ENCODE measurements at places on chromosomes 13 and 19.
A peak's percentile ranks its signal among the peaks of the same experiment; 100 is the strongest.

DNA sequence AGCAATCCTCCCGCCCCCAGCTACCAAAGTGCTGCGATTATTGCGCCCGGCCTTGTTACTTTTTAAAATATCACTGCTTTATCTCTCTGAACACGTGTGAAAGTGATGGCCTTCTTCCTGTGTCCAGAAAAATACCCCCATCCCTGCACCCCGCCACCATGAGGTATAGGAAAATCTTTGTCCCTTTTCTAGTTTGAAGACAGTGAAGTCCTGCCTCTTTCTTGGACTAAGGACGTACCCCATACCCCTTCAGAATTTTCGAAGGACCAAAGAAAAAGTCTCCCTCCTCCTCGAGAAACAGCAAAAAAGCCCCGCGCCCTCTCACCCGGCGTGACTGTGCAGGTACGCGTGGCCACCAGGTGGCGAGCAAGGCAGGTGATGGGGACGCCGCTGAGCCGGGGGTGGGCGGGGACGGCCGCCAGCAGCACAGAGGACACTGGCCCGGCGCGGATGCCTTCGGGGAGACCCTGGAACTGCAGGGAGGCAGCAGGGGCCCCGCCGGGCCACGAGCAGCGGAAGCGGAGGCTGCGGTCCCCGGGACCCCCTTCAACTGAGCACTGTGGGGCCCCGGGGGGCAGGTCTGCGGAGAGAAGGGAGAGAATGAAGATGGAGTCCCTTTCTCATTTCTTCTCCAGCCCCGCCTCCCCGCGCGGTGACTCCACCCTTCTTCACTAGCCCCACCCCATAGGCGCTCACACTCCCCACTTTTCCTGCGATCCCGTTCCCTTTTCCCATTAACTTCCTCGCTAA, 3.2 kb downstream of the VSIG10L start:
- peak; percentile 54 for DNase-seq

- no peak for DNase-seq
Observed at GRCh38 chr13:29830000-29830399, 20.4 kb downstream of the UBL3 start.

- no peak for DNase-seq
Observed at GRCh38 chr19:30122431-30122830, 180.4 kb downstream of the URI1 start.

DNA sequence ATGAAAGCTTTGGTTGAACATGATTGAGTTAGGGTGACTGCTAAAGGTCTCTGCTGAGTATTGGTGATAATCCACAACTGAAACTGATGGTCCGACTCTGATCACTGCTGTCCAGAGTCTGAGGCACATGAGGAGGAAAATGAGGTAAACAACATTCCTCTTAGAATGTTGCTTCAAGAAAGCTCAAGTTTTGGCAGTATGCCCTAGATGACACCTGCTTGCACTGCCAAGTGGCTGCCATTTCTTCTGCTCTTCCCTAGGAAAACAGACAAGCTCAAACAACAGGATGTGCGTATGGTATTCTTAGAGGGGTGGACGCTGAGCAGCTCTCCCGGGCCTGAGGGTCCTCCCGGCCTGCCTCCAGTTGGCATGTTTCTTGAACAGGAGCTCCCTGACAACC, 15.2 kb upstream of the MTIF3 start:
- no peak for DNase-seq

DNA sequence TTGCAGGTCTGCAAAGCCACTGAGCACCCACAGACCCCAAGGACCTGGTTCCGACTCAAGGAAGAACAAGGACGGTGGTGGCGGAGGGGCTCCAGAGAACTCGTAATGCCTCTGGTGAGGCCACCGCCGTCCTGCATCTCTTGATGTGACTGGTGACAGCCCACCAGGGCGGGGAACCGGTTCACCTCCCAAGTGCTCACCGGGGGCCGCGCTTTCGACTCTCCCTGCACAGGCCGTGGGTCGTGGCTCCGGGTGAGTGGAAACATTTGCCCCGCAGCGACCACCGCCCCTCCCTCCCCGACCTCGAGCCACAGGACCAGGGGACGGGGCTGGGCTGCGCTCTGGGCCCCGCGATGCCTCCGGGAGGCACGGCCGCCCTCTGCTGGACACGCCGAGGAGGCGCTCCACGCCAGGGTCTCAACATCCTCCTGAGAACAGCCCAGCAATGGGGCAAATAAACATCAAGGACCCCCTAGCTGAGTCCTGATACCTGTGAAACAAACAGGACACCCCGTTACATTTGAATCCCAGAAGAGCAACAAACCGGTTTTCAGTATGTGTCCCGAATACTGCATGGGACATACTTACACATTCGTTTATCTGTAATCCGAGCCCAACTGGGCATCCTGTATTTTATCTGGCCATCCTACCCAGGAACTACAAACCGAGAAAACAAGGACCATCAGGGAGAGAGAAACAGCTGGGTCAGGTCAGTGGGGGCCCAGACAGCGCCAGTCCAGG, 3.9 kb upstream of the PLPP2 start:
- no peak for DNase-seq

DNA sequence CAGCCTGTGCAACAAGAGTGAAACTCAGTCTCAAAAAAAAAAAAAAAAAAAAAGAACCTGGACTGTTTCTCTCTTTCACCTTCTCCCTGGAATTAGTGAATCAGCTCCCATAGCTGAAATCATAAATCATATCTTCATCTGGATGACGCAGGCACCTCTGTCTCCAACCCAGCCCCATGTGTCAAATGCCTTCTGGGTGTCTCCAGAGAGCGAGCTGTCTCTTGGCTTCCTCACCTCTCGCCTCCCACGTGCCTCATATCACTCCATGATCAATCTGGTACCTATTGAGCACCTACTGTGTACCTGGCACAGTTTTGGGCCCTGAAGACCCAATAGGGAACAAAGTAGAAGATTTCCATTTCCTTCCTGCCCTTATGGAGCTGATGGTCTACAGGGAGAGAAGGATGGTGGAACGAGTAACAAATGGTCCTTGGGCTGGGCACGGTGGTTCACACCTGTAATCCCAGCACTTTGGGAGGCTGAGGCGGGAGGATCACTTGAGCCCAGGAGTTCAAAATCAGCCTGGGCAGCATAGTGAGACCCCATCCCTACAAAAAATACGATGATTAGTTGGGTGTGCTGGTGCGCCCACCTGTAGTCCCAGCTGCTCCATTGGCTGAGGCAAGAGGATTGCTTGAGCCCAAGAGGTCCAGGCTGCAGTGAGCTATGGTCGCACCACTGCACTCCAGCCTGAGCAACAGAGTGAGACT, 2.5 kb downstream of the HSD11B1L start:
- DNase-seq = no peak

- DNase-seq = no peak
Observed at GRCh38 chr13:78065141-78065540, 146.5 kb upstream of the EDNRB start.

DNA sequence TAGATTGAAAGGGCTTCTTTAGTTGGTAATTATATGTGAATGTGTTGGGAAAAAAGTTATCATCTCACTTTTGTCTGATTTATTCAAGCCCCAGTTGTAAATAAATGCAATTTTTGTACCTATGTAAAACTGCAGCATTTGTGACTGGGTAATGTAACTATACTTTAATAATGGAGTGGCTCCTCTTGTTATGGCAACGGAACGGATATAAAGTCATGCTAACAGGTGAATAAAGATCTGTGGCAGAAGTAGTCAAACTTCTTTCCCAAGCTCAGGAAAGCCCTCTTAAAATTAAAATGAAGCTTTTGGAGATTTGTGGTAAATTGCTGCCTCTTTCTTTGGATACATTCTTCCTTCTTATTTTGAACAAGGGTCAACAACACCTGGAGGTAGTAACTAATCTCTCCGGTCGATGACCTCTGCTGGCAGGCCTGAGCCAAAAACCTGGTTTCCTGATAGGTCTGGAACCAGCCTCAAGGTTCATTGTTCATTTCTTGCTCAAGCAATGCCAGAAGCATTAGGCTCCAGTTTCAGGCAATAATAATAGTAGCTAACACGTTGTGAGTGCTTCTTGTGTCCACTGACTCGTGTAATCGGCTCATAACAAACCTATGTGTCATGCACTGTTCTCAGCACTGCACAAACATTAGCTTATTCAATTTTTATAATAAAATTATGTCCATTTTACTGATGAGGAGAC, 313.4 kb upstream of the DACH1 start:
- DNase-seq = no peak

GRCh38 chr19:16330368-16330801, 5.8 kb downstream of the KLF2 start:
- DNase-seq = peak; percentile 68

DNA sequence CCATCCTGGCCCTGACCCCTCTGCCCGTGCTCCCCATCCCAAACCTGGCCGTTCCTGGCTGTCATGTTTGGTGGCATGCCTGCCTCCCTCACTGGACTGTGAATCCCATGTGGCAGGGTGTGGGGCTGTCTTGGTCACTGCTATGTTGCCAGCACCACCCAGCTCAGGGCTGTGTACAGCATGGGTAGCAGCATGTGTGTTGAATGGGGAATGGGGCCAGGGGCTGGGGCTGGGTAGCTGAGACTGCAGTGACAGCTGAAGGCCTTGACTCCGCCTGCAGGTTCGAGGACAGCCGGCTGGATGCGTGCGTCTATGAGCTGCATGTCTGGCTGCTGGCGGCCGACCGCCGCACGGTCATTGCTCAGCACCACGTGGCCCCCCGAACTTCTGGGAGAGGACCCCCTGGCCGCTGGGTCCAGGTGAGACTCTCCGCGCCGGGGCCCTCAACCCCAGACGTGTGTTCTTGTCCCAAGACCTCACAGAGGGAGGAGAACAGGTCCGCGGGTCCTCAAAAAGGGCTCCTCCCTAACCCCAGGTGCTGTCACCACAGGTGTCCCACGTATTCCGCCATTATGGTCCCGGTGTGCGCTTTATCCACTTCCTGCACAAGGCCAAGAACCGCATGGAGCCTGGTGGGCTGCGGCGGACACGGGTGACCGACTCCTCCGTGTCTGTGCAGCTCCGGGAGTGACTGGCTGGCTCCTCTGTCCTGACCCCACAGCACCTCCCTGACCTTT, 3.5 kb downstream of the NCCRP1 start:
- DNase-seq = no peak

- no peak for DNase-seq
Observed at GRCh38 chr13:94087100-94087499, 392.4 kb downstream of the DCT start.

DNA sequence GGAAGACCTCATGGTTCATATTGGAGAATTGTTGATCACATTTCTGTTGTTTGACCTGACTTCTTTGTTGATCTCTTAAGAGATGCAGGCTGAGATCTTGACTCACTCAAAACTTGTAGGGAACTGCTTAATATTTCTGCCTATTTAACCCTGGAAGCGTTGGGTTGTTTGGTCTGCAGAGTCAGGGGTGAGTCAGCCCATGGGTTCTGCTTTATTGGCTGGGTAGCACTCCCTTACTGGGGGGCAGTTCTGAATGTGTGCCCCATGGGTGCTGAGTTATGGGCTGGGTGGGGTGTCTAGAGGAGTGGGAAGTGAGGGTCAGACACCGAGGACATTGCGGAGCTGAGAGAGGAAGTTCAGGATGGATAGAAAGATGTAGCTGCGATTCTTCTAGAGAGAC, 87.9 kb downstream of the LRCH1 start:
- DNase-seq = peak; percentile 52

GRCh38 chr19:10961073-10961860, 437 bp downstream of the SMARCA4 start:
- DNase-seq = no peak
